ENCODE measurements at places on chromosomes 1 and 21.

GRCh38 chr1:222224636-222225315 is 323.1 kb downstream of the HHIPL2 start:
- no peak for DNase-seq

GRCh38 chr1:192943522-192943921 is 115.6 kb downstream of the UCHL5 start:
- DNase-seq = no peak

DNA sequence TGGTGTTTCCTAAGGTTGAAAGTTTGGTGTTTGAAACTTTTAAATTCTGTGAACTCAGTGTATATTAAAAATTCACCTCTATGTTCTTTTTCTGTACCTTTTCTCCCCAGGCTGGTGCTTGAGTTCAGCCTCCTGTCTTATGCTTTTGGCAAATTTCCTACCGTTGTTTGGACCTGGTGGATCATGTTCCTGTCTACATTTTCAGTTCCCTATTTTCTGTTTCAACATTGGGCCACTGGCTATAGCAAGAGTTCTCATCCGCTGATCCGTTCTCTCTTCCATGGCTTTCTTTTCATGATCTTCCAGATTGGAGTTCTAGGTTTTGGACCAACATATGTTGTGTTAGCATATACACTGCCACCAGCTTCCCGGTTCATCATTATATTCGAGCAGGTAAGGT is 24.9 kb upstream of the AXDND1 start:
- DNase-seq = no peak

DNA sequence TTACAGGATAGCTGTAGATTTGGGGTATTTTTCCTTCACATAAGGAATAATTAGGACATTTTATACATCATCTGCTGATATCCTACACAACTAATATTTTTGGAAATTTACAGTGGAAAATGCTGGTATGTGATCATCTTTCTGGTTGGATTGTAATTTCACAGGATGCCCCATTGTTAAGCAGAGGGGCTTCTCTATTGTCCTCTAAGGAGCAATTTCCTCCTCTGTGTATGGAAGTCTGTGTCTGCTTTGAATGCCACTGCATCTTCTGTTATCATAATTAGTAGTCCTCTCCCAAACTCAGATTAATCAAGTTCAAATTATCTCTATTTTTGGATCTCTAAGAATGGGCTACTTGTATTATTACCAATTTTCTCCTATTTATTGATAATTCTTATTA is 988.1 kb upstream of the B3GALT2 start:
- no peak for DNase-seq

GRCh38 chr1:44503625-44504024 is 98.6 kb downstream of the RNF220 start:
- no peak for DNase-seq

DNA sequence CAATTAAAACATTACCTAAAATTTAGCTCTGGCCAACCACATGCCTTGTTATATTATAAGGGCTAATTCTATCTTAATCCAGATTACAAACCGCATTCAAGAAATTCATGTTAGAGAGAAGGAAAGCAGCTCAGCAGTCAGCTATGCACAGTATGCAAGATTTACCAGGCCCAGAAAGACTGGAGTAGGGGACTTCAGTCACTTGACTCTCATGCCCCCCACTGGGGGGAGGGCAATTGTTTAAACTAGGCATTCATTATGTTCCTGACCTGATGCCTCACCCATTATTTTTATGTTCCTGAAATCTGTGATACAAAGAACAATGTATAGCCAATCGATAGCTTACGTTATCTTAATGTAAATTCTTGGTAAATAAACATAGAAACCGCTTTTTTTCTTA is 96.9 kb downstream of the ZNF644 start:
- DNase-seq = no peak

- no peak for DNase-seq
Measured at GRCh38 chr1:248704606-248705005, 2.0 kb upstream of the OR14I1 start.

- no peak for DNase-seq
Measured at GRCh38 chr1:246691622-246692495, 32.4 kb upstream of the SCCPDH start.

GRCh38 chr1:233268389-233269022 is 27.0 kb downstream of the PCNX2 start:
- DNase-seq = no peak

DNA sequence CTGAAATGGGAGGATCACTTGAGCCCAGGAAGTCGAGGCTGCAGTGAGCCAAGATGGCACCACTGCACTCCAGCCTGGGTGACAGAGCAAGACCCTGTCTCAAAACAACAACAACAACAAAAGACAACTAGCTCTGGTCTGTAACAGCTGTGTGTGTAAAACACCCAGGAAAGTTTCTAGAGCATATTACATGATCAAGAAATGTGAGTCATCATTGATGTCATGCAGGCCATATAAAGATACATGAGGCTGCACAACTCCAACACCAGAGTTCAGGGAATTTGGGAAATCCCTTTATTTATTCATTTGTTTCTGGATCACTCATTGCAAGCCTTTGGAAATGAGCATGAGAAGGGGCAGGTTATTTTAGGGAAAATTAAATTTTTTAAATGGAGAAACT is 50.3 kb upstream of the CTPS1 start:
- DNase-seq = no peak

DNA sequence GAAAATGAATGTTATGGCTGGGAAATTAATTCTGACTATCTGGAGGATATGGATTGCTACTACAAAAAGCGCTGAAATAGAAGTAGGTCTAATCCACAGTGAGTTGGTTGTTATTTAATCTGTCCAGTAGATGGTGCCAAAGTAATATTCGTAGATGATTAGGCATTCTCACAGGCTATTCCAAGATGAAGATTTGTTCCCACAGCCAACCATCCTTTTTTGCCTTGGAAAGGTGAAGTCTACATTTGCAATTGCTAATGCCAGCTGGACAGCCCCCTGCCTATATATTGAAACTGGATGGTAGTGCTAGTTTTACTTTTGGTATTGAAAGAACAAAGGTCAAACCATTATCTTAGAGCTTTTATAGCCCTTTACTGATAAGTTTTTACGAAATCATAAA is 43.8 kb downstream of the RBM11 start:
- no peak for DNase-seq

DNA sequence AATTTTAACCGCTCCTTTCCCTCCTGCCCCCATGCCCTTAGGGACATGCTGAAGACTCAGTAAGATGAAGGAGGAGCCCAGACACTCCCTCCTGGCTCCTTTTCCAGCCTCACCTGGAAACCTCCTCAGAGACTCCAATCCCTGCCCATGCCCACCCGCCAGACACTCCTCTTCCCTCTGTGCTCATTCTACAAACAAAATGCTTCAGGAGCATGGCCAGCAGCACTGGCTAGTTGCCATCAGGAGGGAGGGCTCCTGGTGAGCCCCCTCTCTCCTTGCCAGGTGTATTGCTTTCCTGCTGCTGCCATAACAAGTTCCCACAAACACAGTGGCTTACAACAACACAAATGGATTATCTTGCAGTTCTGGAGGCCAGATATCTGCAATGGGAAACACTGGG is 126.1 kb downstream of the PSMG1 start:
- DNase-seq = no peak

All from effector memory CD4-positive, alpha-beta T cell (primary cell).